Stomach (tissue), 19 donors: ENCODE measurements at places on chromosomes 4 and X. TPM values are rescaled to one million over a fixed set of nuclear protein-coding genes. Genes with fewer than 3 reads are reported as not detected.

DTHD1 gene
- total RNA-seq = not detected

EDNRA gene
- total RNA-seq = 0.58 TPM

EGF gene
- total RNA-seq = not detected

BEX2 gene
- not detected for total RNA-seq
